ENCODE measurements at places on chromosomes 4 and X.

DNA sequence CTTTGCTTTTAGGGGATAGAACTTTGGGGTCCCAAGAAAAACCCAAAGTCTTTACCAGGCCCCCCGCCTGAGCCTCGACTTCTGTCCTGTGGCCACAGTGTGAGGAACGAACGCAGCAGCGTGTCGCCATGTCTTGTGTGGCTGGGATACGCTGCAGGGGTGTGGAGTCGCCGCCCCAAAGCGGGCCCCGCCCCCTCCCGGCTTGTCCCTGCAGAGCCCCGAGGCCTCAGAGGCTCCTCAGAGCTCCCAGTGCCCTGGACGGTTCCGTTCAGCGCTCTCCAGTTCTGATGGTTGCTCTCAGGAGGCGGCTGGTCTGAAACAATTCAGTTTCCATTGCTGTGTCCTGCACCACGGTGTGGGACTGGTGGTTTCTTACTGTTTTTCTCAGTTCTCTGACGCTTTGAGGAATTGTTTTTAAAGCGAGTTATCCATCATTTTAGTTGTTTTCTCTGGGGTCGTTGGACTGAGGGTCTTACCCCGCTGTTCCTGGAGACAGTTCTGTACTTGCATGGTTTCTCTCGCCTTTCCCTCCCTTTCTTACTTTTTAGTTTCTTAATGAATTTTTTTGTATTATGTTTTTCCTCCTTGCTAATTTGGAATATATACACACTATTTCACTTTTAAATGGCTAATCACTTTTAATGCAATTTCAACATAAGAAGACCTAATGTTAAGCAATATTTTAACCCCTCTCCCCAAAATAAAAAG lies 1.6 kb upstream of the IDUA start:
- no peaks in the 10 kb centered on the region for H3K4me1 ChIP-seq
- peak; percentile 71 for DNase-seq
- H3K36me3 ChIP-seq: no peaks in the 10 kb centered on the region
- H3K27me3 ChIP-seq: no peaks in the 10 kb centered on the region
- H3K4me3 ChIP-seq: no peak overlapping the region

GRCh38 chrX:43552156-43552555 lies 103.9 kb upstream of the MAOA start:
- H3K4me3 ChIP-seq: no peak overlapping the region
- H3K4me1 ChIP-seq: no peaks in the 10 kb centered on the region
- peak overlapping the region; percentile 81 for H3K27ac ChIP-seq

DNA sequence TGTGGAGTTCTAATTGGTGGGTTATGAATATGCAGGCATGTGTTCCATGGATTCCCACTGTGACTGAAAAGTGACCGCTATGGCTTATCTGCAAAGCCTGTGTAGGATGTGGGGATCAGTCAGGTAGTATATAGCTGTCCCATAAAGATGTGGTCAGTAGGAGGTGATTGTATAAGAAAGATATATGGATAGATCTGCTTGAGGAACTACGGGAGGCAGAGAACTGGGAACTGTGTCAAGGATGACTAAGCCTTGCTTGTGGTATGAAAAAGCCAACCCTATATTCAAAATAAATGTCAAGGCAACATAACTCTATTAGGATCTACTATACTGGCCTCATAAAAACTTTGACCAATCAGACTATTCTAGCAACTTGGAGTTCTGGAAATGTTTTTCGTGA lies 185.2 kb downstream of the KLHL4 start:
- H3K27ac ChIP-seq: no peak overlapping the region
- no peak for DNase-seq
- no peaks in the 10 kb centered on the region for H3K4me1 ChIP-seq

DNA sequence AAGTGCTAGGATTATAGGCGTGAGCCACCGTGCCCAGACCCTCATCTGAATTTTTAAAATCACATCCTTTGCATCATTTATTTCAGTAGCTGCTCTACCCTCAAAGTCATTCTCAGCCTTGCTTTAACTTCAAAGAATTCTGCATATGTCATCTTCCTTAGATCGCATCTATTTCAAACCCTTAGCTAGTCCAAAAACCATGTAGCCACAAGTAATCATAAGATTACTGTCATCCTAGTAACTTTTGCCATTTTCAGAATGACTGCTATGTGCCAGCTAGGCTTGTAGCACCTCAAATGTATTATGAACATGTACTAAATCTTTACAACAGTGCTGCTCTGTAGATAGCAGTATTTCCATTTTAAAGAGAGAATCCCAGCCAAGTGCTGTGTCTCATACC lies 45.5 kb upstream of the KLF3 start:
- H3K27me3 ChIP-seq: no peaks in the 10 kb centered on the region
- H3K4me1 ChIP-seq: no peaks in the 10 kb centered on the region
- DNase-seq: no peak
- H3K4me3 ChIP-seq: no peak overlapping the region
- no peaks in the 10 kb centered on the region for H3K36me3 ChIP-seq
- H3K27ac ChIP-seq: no peak overlapping the region

DNA sequence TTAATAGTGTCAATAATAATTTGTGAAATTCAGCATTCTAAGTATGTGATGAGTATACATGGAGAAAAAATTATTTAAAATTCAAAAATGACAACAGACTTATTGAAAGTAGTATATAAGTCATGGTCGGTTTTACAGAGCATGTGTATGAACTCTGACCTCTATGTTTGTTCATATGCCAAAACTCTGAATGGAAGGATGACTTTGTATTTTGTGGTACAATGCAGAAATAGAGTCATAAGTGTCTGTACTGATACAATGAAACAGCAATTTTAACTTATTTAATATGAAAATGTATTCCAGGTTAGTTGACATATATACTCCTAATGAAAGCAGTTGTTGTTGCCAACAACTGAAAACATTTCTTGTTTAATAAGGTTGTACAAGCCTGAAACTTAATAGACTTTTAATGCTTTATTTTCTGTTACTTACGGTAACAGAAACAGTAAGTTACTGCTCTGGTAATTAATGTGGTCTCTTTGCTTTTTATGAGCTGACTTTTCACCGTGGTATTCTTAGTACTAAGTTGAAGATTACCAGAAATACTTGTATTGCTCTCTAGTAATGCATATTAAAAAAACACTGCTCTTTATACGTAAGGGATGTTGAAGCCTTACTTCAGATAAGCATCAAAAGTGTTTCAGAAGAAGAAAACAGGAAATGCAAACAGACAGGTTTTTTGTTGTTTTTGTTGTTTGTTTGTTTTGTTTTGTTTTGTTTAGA lies 1.9 kb downstream of the UBE2K start:
- no peak overlapping the region for H3K4me3 ChIP-seq
- no peaks in the 10 kb centered on the region for H3K36me3 ChIP-seq
- no peak for DNase-seq
- H3K4me1 ChIP-seq: no peaks in the 10 kb centered on the region
- no peaks in the 10 kb centered on the region for H3K27me3 ChIP-seq

DNA sequence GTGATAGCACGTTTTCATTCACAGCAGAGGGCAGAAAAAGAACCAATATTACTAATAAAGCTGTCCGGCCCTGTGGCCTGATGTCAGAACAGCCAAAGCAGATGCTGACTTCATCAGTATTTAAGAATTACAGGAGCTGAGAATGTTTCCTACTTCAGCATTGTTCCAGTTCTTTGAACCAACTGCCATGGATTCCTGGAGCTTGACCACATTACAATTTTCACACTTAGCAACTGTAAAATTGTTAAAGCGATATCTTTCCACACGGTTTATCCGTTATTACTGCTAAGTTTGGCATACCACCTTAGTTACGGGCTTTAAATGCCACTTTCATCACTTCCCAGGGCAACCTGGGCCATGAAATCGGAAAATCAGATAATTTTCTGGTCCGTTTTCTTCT lies 118.2 kb downstream of the EPHA5 start:
- H3K4me1 ChIP-seq: no peaks in the 10 kb centered on the region
- DNase-seq: no peak
- H3K27ac ChIP-seq: no peak overlapping the region
- H3K27me3 ChIP-seq: no peaks in the 10 kb centered on the region
- no peak overlapping the region for H3K4me3 ChIP-seq

GRCh38 chrX:36963069-36963808 lies 44.9 kb upstream of the FAM47C start:
- H3K27me3 ChIP-seq: no peaks in the 10 kb centered on the region
- H3K36me3 ChIP-seq: no peaks in the 10 kb centered on the region
- no peaks in the 10 kb centered on the region for H3K4me1 ChIP-seq
- no peak overlapping the region for H3K27ac ChIP-seq
- no peak overlapping the region for H3K4me3 ChIP-seq

GRCh38 chrX:52363247-52363883 lies 5.5 kb upstream of the XAGE2 start:
- no peaks in the 10 kb centered on the region for H3K27me3 ChIP-seq
- no peak overlapping the region for H3K4me3 ChIP-seq
- no peaks in the 10 kb centered on the region for H3K36me3 ChIP-seq
- DNase-seq: peak; percentile 63
- no peak overlapping the region for H3K27ac ChIP-seq
- H3K4me1 ChIP-seq: no peaks in the 10 kb centered on the region

DNA sequence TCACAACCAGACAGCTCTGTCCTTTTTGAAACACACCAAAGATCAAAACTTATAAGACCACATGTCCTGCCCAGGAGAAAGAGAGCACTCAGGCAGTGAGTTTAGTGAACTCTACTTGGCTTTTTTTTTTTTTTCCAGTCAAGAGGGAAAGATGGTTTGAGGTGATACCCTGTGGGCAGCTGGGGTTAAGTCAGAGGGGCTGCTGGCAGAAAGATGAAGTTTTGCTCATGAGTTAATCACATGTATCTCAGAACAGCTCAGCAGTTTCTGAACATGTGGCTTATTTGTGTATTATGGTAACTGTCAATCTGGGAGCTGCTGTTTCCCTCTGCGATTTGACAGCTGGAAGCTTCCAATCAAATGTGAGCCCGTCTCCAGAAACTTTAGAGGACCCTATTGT lies 56.4 kb upstream of the MAP3K15 start:
- no peak for DNase-seq
- no peak overlapping the region for H3K27ac ChIP-seq
- H3K4me1 ChIP-seq: peaks cover 2% of the 10 kb centered on the region
- no peaks in the 10 kb centered on the region for H3K27me3 ChIP-seq
- no peak overlapping the region for H3K4me3 ChIP-seq

GRCh38 chrX:107894038-107894437 lies 68.4 kb downstream of the MID2 start:
- H3K27me3 ChIP-seq: no peaks in the 10 kb centered on the region
- peak; percentile 65 for DNase-seq
- no peaks in the 10 kb centered on the region for H3K4me1 ChIP-seq
- H3K27ac ChIP-seq: no peak overlapping the region
- no peaks in the 10 kb centered on the region for H3K36me3 ChIP-seq

DNA sequence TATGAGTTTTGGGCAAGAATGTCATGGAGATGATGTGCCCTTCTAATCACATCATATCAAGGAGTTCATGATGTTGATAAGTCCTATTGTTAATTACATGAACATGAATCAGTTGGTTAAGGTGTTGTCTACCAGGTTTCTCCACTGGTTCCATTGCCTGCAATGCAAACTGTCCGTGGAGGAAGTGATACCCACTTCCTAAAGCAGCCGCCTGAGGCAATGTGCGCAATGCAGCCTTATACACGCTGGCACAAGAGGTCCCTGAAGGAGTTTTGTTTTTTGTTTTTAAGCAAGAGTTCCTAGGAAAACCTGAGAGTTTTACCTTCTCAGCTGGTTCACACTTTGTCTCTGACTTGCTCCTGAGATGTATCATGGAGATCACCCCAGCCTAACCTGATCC lies 5.9 kb upstream of the GPKOW start:
- no peaks in the 10 kb centered on the region for H3K36me3 ChIP-seq
- no peak for DNase-seq
- H3K4me3 ChIP-seq: no peak overlapping the region
- H3K27me3 ChIP-seq: no peaks in the 10 kb centered on the region
- no peak overlapping the region for H3K27ac ChIP-seq

DNA sequence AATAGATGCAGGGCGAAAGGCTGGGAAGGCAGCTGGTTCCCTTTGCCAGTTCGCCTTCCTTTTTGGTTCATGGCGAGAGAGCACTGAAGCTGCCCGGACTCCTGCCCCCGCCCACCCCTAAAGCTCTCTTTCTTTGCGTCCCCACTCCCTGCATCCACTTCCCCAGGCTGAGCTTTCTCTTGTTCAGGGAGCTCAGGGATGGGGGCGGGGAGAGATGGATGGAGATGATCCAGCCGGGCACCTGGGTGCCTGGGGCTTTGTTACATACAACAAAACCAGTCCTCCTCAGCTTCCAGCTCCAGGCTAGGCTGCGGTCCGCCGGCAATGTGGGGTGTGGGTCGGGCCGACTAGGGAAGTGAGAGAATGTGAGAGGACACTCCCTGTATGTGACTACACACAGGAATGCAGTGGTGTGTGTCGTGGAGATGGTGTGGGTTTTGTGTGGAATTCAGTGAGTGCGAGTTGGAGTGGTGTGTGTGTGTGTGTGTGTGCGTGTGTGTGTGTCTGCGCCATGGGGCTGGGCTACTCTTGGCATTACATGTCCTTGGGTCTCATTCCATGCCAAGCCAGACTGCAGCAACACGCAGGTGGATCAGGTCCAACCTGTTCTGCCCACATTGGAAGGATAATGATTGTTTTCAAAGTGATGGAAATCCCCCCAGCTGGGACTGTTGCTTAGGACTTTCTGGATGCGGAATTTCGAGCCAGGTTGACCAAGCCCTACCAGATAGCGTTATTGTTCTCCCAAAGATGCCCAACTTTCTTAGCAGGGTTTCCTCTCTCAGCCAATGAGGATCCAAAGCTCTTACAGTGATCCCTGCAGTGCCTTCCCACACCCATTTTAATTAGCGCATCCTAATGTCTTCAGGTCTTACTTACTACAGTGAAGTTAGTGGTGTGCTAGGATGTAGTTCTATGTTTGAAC lies 149.4 kb upstream of the CHRDL1 start:
- no peak overlapping the region for H3K4me3 ChIP-seq
- DNase-seq: peak; percentile 33
- no peaks in the 10 kb centered on the region for H3K4me1 ChIP-seq
- H3K27ac ChIP-seq: no peak overlapping the region

DNA sequence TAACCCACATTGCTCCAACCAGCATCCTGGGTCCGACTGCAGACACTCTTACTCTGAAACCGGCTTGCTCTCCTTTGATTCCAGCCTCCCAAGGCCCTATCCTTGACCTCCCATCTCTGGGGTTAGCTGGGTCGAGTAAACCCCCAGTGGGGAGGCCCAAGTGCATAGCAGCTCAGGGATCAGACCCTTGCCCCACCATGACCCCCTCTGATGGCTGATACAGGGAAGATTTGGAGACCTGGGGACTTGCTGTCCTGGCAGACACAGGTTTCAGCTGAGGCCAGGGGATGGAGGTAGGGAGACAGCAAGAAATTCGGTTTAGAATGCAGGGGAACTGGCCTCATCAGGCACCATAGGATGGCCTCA lies 23.6 kb upstream of the CDKL5 start:
- H3K27ac ChIP-seq: no peak overlapping the region
- H3K27me3 ChIP-seq: no peaks in the 10 kb centered on the region
- DNase-seq: no peak
- no peaks in the 10 kb centered on the region for H3K4me1 ChIP-seq
- no peak overlapping the region for H3K4me3 ChIP-seq

DNA sequence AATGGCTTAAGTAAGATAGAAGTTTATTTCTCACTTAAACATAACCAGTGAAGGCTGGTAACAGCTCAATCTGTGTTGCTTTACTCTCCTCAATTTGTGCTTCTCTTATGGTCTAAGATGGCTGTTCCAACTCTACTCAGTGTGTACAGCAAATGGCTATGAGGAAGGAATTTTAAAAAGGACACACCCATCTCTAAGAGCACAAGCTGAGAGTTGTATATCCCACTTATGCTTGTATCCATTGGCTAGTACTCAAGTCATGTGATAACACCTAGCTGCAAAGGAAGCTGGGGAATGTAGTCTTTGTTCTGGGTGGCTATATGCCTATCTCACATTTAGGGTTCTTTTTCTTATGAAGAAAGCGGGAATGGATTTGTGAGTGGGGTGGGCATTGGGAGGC lies 63.3 kb downstream of the GPAT3 start:
- H3K27me3 ChIP-seq: no peaks in the 10 kb centered on the region
- H3K4me1 ChIP-seq: no peaks in the 10 kb centered on the region
- H3K27ac ChIP-seq: no peak overlapping the region

Measured in mesendoderm (in vitro differentiated cells).